Activated T-helper 1 cell treated with Interleukin-2 at 50 U/mL for 16 hours (primary cell): ENCODE measurements at places on chromosomes 4 and X.

DNA sequence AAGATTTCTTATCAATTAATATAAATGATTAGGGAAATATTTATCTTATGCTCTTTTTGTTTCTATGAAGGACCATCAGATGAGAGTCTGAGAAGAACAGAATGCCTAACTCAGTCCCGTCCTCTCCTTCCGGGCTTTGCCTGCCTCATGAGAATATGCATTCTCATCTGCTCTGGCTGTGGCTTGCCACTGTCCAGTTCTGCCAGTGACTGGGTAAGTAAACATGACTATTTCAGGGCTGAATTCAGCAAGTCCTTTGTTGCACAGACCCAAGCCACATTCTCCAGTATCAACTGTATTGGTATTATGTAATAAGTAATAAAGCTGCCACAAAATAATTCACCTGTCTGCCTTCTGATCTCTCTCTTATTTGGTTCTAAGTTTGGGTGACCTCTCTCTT, 110.7 kb downstream of the WDFY3 start:
- DNase-seq: no peak

DNA sequence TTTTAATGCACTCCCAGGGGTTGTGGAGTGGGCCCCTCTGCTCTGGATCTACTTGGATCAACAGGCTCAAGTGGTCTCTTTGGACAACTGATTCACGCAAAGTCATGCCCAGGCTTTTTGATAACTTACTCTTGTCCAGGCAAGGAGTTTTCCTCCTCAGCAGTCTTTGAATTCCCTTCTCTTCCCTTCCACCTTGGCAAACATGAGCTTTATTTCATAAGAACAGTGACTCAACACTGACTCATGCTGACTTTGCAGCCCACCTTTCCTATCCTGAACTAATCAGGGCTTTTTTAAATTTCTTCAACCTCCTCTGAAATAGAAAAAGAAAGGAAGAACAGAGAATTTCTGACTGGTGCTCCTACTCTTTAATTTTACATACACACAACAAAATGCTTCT, 132.1 kb upstream of the LDB2 start:
- DNase-seq: no peak

GRCh38 chrX:70044541-70045245, 5.0 kb downstream of the AWAT2 start:
- no peak for DNase-seq

- DNase-seq: no peak
Observed at GRCh38 chr4:142861351-142861750, 15.2 kb upstream of the INPP4B start.
